ENCODE measurements at places on chromosomes 16 and 17.

DNA sequence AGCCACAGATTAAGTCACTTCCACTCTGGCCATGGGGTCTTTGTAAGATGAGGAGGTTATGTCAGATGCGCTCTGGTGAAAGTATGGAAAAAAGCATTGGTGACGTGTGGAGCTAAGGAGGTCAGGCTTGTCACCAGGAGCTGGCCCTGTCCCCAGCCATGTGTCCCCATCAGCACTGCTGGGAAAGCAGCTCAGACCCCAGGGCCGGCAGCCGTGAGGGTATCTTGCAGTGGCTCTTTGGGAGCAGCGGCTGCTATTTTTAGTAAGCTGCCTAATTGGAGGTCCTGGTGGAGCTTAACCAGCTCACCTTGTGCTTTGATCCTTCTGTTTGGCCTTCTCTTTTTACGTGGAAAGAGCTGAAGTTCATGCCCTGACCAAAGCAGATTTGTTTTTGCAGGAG, 60.9 kb downstream of the MPRIP start:
- no peak for DNase-seq

- DNase-seq, result peak; percentile 50
Measured at GRCh38 chr17:34361478-34362061, 1.5 kb downstream of the CCL1 start.

GRCh38 chr16:20053336-20053735, 20.4 kb downstream of the GPR139 start:
- DNase-seq, result no peak

DNA sequence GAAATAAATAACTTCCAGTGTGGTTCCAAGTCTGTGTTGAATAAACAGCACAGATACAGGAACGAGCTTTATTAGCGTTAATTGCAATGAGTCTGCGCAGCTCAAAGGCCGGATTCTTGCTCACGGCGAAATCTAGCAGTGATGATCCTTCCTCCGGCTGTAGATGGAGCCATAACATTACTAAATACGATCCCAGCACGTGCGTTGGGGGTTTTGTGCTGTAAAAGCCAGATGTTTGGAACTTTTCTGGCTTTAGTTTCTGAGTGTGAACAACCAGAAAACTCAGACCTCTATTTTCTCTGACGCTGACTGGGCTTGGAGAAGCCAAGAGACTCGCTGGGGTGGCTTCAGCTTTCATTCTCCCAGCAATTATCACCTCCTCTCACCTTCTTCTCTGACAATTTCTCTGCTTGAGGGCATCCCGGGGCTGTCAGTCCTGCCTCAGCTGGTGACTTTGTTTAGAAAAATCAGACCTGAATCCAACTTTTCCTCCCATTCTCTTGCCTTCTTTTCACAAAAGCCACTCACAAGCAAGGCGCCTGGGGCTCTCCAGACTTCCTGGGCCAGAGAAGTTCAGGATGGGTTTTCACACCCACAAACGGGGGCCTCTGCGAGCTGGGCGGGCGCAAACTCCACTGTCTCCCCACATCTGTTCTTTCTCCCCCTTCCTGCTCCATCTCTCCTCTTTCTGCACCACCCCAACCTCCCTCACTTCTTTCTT, 47.1 kb upstream of the AKTIP start:
- peak; percentile 65 for DNase-seq

DNA sequence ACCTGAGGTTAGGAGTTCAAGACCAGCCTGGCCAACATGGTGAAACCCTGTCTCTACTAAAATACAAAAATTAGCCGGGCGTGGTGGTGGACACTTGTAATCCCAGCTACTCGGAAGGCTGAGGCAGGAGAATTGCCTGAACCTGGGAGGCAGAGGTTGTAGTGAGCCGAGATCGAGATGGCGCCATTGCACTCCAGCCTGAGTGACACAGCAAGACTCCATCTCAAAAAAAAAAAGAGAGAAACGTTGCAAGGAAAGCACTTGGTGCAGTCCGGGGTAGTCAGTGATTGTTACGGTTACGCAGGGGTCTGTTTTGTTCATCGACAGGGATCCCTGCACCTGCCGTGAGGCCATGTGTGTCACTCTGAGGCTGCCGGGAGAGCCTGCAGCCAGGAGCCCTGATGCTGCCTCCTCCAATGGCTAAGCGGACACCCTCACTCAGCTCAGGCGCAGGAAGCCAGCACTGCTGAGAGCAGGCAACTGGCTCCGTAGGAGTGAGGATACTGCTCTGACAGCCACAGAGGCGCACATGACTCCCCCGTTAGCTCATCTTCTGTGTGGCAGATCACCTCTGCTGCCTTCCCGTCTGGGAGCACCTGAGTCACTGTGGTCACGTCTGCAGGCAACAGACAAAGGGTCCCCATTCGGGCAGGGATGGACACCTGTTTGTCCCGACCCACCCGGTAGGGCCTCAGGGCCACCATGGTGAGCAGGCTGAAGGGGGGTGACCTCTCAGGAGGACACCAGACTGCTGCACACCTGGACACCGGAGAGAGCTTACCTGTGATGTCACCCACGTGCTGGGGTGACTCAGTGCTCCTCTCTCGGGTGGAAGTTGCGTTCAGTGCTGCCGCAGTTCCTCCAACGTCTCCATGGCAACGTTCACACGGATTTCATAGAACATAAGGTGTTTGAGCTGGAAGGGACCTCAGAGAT, 5.2 kb upstream of the RAB26 start:
- no peak for DNase-seq

DNA sequence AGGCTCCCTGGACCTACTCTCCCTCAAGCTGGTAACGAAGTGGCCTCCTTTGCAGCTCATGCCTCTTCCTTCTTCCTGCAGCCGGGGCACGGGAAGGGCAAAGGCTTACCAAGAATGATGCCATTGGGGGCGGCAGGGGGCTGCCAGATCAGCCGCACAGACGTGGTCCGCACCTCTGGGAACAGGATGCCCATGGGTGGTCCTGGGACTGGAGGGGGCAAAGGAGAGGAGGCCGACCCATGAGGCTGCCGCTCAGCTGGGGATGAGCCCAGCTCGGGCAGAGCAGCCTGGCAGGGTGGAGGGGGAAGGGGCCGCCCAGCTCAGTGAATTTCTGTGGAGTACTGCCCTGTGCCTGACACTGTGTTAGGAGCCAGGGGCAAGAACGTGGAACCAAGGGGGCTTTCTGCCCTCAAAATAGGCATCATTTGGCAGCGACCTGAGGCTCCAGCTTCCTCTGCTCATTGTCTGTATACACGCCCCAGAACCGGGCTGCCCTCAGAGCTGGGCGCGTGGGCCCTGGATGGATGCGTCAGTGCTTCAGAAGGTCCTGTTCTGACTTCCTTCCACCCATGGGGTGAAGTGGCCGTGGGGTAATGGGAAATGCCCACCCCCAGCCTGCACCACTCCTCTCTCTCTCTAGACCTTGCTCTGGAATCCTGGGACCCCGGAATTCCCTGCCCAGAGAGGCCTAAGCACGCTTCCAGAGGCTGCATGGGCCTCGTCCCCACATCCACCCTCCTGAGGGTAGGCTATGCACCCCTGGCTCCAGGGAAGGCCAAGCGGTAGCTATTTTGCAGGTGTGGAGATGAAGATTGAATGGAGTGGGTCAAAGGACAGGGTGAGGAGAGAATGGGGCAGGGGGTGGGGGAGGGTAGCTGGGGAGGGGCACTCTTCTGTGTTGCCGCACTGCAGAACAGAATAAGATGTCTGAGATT, 79.8 kb upstream of the CDC42EP4 start:
- DNase-seq, result no peak

DNA sequence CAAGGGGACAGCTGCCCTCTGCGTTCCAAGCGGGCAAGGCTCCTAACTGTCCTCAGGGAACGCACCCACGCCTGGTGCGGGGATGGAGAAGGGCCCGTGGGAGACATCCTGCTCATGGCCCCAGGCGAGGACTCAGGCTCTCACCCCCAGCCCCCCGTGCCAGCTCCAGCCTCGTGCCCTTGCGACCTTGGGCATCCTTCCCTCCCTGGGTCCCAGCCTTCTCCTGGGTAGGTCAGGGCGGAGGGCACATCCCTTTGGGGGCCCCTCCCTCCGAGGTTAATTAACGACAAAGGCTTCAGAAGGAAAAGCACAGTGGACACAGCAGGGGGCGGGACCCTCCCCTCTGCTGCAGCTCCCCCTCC, 3.0 kb downstream of the PGAP6 start:
- no peak for DNase-seq

DNA sequence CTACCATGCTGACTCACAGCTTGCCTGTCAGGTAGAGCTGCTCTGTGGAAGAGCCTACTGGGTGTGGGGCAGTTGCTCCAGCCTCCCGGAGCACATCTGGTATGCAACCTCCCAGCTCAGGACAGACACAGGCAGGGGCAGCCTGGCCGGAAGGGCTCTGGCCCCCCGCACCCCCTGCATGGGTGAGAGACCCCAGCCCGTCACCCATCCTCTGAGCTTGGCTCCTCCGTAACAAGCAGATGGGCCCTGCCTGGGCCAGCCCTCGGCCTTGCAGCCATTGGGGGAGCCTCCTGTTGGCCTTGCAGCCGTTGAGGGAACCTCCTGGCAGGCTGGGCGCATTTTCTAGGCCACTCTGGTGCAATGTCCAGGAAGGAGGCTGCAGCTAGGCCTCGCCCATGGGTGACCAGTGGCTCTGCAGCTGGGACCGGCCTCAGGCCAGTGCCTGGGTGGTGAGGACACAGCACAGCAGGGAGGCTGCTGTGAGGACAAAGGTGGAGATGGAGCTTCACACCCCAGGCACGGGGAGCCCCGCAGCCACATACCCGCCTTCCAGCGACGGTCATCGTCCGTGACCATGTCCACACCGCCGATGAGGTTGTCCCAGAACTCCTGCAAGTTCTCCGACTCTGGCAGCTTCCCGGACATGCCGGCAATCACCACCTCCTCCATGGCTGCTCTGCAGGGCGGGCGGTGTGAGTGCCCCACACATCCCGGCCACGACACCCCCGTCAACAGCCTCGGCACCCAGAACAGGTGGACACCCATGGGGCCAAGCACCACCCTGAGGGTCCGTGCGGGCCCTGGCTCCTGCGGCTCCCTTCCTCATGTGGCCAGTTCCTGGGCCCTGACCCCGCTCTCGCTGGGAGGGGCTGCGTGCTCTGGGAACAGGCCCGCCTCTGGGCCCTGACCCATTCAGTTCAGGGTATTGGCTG, 2.0 kb downstream of the FASN start:
- DNase-seq, result no peak

GRCh38 chr17:57948555-57949420, 6.4 kb downstream of the CUEDC1 start:
- DNase-seq, result no peak

GRCh38 chr17:35295686-35296085, 52.8 kb downstream of the SLFN5 start:
- no peak for DNase-seq

DNA sequence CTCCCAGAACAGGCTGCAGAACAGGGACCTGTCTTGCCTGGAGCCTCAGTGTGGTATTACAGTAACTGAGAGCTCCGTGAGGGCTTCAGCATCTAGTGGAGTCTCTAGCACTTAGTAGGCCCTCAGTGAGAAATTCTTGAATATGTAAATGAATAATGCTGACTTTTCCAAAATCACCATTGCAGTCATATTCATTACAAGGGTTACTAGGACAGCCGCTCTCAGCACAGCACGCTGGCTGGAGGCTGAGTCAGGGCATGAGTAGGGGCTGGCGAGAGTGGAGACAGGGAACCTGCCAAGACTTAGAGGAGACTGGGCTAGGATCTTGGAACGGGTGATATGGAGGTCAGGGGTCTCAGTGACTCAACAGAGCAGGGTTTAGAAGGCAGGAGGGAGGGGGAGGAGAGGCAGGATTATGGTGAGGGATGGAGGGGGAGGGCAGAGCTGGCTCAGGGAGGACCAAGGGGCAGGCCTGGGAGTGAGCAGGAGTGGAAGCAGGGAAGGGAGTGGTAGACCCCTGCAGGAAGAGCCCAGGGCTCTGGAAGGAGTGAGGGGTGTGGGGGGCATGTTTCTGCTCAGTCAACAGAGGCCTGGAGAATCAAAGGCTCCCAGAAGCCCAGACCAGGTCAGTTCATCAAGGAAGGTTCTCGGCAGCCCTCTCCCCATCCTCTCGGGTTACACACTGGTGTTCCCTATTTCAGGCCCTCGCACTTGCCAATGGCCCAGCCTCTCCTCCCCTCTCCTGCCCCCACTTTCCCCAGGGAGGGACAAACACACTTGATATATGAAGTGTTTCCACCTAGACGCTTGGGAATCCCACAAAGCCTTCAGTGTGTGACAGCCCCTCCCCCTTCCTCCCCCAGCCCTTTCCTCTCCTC, 42.3 kb downstream of the FZD2 start:
- no peak for DNase-seq

DNA sequence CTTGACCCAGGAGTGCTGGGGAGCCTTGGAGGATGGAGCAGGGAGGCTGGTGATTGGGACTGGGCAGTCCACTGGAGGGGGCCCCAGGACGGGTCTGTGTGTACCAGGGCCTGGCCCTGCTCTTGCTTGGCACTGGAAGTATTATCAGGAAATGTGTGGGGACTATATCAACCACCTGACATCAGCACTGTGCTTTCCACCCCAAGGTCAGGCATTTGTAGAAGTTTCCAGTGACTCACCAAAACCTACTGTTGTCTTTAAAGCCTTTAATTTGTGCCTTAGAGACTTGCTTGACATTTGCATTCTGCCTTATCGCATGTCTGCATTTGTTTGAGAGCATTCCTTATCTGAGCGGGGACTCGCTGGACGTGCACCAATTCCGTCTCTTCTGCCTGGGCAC, 323.1 kb downstream of the FOXL1 start:
- no peak for DNase-seq

- no peak for DNase-seq
Measured at GRCh38 chr17:70865993-70866804, 696.9 kb downstream of the KCNJ2 start.

DNA sequence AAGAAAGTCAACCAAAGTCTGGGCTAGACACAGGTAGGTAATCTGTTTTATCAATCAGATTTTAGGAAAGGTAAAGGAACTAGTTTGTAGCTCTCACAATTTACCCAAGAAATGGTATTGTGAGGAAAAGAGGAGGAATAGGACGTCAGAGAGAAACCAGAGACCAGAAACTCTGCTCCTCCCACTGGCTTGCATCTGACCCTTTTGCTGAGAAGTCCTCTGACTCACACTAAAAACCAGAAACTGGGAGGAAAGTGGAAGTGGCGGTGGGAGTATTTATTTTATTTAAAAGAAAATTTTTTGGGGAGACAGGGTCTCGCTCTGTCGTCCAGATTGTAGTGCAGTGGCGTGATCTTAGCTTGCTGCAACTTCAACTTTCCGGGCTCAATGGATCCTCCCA, 38.0 kb upstream of the MNT start:
- no peak for DNase-seq

GRCh38 chr16:49631187-49632041, 224.5 kb downstream of the ZNF423 start:
- DNase-seq, result no peak

- DNase-seq, result no peak
Measured at GRCh38 chr16:52773026-52773425, 226.1 kb upstream of the TOX3 start.

DNA sequence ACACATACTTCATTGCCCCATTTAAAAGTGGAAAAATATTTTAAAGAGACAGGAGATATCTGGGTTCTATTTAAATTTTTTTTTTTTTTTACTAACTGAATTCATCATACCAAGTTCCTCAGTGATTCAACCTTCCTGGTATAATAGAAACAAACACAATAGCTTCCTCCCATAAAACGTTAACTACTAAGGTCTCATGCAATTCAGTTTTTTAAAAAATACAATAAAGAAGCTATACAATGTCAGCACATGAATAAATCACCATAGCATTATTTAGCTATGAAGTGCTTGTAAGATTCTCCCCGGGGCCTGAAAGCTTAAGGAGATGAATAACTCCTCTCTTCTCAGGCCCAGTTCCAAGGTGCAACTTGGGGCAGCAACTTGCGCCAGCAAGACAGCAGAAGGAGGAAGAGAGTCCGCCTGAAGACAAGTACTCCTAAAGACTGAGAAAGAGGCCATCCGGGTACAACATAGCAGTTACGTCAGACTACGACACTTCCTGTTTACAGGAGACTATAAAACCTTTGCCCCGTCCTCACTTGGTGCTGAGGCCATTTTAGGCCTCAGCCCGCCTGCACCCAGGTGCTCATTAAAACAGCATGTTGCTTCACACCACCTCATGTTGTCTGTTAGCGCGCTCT, 81.5 kb downstream of the MYO1D start:
- no peak for DNase-seq
